ENCODE measurements at places on chromosomes 2 and 18.

DNA sequence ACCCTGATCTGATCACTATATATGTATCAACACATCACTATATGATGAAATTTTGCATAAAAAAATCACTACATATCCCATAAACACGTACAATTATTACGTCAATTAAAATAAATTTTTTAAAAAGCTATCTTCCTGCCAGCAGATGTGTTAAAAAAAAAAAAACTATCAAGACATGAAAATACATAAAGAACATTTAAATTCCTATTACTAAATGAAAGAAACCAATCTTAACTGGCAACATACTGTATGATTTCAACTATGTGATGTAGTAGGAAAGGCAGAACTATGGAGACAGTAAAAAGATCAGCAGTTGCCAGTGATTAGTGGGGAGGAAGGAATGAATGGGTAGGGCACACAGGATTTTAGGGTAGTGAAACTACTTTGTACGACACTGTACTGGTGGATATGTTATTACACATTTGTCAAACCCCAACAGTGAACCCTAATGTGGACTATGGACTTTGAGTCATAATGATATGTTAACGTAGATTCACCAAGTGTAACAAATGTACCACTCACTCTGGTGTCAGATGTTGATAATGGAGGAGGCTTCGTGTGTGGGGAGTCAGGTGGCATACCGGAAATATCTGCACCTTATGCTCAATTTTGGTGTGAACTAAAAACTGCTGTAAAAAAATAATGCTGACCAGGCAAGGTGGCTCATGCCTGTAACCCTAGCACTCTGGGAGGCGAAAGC lies 27.4 kb downstream of the USP34 start:
- peak; percentile 37 for DNase-seq

- DNase-seq: no peak
Observed at GRCh38 chr18:10671441-10671840, 145.6 kb downstream of the NAPG start.

DNA sequence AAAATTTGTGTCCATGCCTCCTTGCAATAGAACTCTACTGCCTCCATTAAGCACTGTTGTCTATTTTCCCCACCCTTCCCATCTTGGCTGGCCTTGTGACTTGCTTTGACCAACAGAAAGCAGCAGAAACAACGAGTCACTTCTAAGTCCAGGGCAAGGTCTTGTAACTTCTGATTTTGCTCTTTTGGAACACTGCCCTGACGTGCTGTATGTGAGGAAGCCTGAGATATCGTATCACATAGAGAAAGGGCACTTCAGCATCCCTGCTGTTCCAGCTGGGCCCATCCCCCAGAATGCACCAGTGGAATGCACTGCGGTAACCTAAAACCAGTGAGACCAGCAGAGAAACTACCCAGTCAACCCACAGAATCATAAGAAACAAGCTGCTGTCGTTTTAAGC lies 28.1 kb downstream of the NCKAP1 start:
- DNase-seq: no peak

- no peak for DNase-seq
Observed at GRCh38 chr2:19120941-19121750, 237.3 kb downstream of the OSR1 start.

DNA sequence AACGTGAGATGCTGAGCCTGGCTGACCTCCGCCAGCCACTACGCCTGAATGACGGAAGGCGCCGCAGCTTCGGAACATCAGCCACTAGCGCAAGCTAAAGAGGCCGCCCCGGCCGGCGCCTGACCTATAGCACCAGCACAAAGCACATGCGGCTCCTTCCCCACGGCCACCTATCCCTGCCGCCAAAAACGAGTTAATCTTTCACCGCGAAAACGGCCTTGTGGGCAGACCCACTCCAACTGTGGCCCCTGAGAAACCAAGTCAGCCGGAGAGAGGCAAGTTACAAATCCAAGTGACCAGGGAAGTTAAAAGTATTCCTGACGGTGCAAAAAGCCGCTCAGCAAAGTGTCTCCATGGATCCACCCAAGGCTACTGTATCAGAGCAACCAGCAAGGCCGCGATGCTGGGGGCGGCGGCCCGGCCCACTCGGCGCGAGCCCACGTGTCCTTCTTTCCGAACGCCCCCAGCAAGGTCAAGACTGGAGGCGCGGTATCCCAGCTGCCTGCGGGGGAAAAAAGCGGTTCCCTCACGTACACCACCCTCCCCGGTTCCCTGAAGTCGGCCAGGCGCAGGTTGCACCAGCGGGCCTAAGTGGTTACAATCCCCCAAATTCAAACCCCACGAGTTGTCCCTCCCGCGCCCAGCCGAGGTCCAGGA lies 575 bp downstream of the HSPD1 start:
- DNase-seq: peak; percentile 45

GRCh38 chr18:7872569-7872968 lies 305.5 kb downstream of the PTPRM start:
- no peak for DNase-seq

DNA sequence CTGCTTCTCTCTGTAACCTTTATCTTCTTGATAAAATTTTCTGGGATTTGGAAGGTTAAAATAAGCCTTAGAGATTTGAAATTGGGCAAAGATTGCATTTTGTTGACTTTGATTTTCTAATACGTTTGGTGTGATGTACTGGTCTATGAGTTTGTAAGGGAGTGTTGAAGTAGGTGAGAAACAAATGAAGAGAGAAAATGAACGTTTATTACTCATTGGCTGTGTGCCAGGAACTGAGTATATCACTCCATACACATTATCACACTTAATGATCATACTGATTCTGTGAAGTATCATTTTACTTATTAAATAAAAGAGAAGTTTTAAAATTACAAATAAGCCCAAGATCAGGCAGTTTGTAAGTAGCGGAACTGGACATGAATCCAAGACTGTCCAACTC lies 795.1 kb upstream of the ZEB2 start:
- no peak for DNase-seq

GRCh38 chr2:225768741-225769140 lies 369.2 kb downstream of the NYAP2 start:
- no peak for DNase-seq

DNA sequence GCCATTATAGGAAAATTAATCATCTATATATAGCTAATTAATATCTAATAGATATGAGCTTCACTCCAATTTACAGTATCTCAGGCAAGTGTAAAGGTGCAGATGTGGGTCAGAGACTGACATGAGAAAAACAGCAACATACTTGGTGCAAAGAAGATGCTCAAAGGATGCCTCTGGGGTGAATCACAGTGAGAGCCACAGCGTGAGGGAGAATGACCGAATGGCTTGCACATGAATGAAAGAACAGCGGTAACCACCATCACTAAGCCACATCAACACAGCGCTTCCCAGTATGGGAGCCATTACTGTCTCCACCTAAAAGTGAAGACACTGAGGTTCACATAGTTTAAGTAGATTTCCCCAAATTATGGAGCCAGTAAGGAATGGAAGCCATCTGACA lies 423.4 kb upstream of the ID2 start:
- no peak for DNase-seq

DNA sequence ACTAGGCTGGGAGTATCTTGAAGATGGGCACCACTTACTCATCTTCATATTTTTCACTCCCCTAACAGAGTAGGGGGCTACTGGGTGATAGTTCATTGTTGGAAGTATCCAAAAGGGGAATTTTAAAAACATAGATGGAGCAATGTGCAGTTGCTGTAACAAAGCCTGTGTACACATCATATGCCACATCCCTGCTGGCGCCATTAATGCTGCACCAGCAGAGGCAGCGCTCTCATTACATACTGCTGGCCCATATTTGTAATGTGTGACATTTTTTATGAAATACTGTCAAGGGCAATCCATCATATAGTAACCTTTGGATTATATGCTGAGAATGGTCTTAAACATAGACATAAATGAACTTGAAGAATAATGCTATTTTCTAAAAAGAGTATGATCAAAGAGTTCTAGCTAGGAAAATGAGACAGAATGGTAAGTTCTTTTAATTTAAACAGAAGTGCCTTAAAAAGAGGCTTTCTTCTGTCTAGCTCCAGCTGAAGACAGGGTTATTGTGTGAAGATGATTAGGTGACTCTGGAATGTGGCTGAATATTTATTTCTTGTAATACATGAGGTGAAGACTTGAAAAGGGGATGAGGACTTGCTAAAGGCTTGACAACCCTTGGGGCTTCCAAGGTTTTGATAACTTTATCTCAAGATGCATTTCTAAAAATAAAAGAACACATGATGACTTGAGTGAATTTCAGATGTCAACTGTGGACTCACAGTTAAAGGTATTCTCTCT lies 2.4 kb upstream of the TMEM178A start:
- DNase-seq: no peak

DNA sequence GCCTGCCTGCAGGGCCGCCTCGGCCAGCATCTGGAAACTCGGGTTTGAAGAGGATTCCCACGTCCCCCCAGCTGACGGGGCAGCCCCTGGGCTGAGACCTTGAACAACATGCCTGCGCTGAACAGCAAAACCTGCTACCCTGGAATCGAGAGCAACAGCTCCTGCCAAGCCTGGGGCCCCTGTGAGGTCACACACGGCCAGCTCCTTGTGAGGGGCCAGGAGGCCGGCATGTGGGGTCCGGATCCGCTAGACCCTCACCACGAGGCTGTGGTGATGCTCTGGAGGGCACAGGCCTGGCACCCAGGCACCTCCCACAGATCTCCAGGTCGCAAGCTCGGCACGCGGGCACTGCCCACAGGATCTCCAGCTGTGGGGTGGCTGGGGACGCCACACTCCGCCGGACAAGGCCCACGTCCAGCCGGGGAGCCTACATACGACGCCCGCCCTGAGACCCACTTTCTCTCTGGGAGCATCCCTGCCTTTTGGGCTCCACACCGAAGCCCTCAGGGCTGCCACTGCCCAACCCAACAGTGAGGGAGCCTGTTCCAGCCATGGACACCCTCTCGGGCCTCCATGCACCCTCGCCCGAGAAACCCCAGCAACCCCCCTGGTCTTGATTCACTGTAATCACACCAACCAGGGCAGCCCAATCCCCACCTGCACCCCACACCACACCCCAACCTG lies 34.1 kb downstream of the SLC66A2 start:
- no peak for DNase-seq

DNA sequence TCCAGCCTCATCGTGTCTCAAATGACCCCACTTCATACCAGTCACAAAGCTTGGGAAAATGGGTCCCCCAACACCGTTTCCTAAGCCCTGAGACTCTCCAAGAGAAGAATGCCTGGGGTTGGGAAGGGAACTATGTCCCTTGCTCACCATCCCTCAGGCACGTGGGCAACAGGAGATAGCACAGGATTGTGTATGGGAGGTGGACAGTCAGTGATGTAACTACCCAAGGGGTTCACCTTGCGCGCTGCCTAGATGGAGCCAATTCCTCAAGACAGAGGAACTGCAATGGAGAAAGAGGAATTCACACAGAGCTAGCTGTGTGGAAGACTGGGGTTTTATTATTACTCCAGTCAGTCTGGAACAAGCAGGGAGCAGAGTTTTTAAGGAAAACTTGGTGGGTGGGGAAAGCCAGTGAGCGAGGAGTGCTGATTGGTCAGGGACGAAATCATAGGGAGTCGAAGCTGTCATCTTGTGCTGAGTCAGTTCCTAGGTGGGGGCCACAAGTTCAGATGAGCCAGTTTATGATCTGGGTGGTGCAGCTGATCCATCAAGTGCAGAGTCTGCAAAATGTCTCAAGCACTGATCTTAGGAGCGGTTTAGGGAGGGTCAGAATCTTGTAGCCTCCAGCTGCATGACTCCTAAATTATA lies 13.8 kb upstream of the CXCR1 start:
- DNase-seq: no peak

DNA sequence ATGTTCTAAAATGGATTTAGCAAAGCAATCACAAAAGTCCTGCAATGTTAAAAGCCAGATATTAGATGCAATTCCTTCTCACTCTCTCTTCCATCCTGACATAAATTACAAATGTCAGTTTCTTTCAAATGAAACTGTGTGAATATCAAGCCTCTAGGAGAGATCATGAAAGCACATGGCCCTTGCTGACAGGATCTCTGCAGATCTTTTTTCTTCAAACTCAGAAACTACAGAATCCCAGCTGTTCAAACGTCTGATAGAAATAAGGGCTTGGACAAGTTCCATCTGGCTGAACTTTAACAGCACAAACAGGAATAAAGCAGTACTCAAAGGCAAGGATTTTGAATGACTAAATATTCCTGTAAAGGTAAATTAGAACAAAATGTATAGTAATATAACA lies 47.6 kb downstream of the PDE1A start:
- DNase-seq: no peak

- DNase-seq: no peak
Observed at GRCh38 chr2:219245899-219246230, 586 bp downstream of the STK16 start.

GRCh38 chr2:142545036-142545435 lies 332.4 kb upstream of the KYNU start:
- no peak for DNase-seq

GRCh38 chr2:13650586-13651180 lies 933.9 kb downstream of the TRIB2 start:
- no peak for DNase-seq

- no peak for DNase-seq
Observed at GRCh38 chr2:32711219-32711618, 83.4 kb downstream of the TTC27 start.

DNA sequence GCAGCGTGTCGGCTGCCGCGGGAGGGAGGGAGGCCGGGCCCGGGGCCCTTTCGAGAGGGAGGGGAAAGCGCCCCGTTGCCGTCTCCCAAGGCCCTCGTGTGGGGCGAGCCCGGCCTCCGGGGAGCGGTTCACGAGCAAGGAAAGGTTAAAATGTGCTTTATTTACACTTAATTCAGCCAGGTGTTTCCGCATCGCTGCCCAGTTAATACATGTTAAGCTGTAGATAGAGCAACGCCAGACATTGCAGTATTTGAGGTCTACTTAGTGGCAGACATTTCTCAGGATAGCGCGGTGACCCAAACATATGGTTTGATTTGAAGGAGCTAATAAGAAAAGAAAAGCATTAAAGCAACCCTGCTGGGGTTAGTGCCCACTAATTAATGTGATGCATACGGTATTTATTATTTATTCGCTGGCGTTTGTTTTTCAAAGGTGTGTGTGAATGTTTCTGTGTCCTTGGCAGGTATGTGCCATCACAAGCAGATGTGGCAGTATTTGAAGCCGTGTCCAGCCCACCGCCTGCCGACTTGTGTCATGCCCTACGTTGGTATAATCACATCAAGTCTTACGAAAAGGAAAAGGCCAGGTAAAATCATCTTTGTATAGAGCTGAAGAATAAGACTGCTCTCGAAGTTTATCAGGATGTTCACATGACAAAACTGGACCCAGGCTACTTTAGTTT lies 571 bp downstream of the EEF1B2 start:
- DNase-seq: peak; percentile 60

- no peak for DNase-seq
Observed at GRCh38 chr2:234099266-234099665, 48.8 kb downstream of the SPP2 start.

GRCh38 chr2:154694881-154695280 lies 3.6 kb upstream of the KCNJ3 start:
- DNase-seq: no peak

GRCh38 chr2:240846873-240847595 lies 21.6 kb upstream of the AGXT start:
- DNase-seq: no peak

DNA sequence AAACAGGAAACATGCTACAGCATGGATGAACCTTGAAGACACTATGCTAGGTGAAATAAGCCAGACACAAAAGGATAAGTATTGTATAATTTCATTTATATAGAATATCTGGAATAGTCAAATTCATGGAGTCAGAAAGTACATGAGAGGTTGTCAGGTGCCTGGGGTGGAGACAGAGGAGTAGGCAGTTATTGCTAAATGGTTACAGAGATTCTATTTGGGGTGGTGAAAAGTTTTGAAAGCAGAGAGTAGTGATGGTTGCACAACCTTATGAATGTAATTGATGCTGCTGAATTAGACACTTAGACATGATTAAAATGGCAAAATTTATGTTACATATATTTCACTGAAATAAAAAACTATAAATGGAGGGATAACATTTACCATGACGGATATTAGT lies 197.4 kb downstream of the VAPA start:
- DNase-seq: no peak
